Ureter (tissue), 1 donor: ENCODE measurements at places on chromosomes 1 and 21. TPM values are rescaled to one million over a fixed set of nuclear protein-coding genes. Genes with fewer than 3 reads are reported as not detected.

GRCh38 chr1:223731133-223731770, 18.9 kb downstream of the CAPN2 start:
- peak; percentile 67 for DNase-seq

DNA sequence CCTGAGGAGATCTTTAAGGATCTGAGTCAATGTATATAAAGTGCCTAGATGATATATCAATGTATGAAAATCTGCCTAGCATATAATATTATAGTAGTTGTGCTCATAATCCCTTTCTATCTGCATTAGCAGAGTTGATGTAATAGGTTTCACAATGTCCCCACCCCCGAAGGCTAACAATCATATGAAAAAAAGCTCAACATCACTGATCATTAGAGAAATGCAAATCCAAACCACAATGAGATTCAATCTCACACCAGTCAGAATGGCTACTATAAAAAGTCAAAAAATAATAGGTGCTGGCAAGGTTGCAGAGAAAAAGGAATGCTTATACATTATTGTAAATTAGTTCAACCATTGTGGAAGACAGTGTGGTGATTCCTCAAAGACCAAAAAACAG, 147.8 kb upstream of the DPT start:
- DNase-seq, result no peak

DNA sequence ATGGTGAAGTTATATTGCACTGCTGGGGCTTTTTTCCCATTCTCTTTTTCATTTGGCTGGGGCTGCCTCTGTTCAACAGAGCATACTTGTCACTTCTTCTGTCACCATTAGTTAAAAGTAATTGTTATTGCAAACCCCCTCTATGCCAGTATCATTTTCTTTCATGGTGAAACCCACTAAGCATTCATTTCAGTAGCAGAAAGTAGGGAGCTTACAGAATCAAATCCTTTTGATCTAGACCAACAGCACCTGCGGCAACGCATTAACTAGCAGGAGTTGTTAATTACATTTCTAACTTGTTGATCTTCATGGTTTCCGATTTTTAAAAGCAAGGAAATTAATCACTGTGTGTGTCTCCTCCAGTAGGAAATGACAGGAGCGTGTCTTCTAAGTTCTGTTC, 15.0 kb downstream of the SMYD2 start:
- no peak for DNase-seq

DNA sequence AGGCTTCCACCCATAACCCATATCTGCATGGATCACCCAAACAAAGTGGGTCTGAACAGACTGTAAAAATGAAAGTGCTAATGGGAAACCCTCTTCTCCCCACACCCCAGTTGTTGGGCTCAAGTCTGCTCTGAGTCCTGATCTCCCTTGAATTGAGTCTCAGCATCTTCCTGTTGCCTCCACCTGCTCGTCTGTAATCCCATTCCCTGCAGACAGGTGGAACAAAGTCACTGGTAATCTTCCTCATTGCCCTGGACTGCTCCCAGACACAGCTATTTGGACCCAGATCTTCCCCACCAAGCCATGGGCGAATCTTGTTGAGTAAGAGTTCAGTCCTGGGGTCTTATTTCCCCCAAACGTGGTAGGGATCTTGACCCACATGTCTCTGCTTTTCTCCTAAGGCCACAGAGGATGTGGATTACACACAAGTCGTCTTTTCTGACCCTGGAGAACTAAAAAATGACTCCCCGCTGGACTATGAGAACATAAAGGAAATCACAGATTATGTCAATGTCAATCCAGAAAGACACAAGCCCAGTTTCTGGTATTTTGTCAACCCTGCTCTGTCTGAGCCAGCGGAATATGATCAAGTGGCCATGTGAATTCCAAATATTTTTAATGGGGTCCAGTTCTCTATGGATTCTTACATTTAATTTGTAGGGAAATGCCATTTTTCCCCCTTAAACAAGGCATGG, 15.7 kb downstream of the AVPR1B start:
- DNase-seq, result no peak

The FCRL2 gene
- total RNA-seq, result 0.42 TPM

The DNASE2B gene
- 0.34 TPM for total RNA-seq

The MROH9 gene
- not detected for total RNA-seq

The OR2L2 gene
- total RNA-seq, result 0.29 TPM

The ST6GALNAC5 gene
- 1.1 TPM for total RNA-seq

The MTX1 gene
- 31.6 TPM for total RNA-seq
